HCT116 (cell line): ENCODE measurements at places on chromosomes 5 and 9.

GRCh38 chr9:117535434-117535833 lies 120.6 kb upstream of the ASTN2 start:
- no peak for DNase-seq

DNA sequence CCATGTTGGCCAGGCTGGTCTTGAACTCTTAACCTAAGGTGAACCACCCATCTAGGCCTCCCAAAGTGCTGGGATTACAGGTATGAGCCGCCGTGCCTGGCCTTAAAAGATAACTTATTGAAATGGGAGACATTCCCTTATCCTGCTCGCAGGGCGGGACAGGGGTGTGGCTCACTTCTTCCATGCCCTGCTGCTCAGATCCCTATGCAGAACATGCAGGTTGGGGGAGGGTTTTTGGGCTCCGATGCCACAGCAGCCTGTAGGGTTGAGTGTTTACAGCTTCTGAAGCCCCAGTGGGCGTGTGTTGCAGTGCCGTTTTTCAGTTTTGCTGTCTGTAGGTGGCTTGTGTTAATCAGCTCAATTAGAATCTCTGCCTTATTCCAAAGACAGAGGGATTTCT lies 108.0 kb upstream of the BRINP1 start:
- no peak for DNase-seq

DNA sequence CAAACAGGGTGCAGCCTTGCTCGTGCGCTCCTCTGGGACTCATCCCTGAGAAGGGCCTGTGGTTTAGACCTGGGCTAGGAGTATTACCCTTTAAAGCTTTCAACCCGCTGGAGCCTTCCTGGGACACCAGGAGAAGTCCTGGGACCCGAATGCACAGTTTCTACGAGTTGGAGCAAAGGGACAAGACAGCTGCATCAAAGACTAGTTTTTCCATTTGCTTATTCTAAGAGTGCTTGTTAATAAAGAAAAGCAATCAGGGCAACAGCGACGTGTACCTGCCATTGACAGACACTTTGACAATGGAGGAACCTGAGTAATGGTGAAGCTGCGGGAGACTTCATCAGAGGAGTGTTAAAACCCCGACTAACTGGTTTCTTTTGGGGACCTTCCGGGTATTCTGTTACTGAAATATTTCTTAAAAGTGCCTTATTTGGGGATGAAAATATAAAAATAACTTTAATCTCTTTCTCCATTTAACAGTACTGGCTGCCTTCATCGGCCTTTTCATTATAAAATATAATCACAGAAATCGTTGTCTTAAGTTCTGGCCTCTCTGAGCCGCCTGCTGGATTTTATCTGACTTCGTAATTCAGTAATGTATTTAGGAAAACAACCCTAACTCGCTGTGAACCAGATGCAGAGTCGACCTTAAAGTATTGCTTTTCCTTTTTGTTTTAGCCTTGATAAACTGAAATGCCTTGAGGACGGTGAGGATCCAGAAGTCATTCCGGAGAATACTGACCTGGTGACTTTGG lies 732 bp downstream of the SNAPC3 start:
- DNase-seq: no peak

- peak; percentile 26 for DNase-seq
Measured at GRCh38 chr5:108481355-108481931, 99.5 kb upstream of the FBXL17 start.

GRCh38 chr5:63697811-63698210 lies 264.4 kb downstream of the HTR1A start:
- DNase-seq: no peak

DNA sequence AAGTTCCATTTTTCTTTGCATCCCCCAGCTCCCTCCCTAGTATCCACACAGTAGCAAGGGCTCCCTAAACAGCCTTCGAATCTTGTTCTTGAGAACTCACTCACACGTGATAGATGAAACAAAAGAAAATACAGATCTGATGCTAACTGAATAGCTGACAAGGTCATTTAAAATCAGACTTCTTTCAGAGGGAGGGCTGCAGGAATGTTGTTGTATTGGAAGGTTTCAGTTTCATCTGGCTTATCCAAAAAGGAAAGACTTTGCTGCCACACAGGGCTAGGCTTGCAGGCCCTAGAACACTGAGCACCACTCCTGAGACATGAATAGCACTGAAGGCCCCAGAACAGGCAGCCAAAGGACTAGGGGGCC lies 3.2 kb downstream of the CD180 start:
- DNase-seq: no peak

GRCh38 chr5:121378559-121379359 lies 472.9 kb upstream of the FTMT start:
- DNase-seq: no peak

DNA sequence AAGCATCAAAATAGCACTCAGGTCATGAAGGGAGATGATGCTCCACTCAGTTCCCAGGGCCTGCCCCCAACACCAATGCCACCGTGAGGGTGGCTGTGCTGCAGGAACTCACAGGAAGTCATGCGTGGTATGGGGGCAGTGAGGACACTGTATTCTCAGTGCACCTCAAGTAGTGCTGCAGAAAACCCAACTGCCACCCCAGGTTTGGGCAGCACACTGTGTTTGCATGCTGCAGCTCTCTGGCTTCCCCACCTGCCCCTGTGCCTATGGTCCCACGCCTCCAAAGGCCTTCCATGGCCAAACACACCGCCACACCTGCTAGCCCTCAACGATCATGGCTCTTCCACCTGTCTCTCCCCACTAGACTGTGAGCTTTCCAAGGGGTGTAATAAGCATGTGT lies 14.3 kb downstream of the LHFPL2 start:
- no peak for DNase-seq

DNA sequence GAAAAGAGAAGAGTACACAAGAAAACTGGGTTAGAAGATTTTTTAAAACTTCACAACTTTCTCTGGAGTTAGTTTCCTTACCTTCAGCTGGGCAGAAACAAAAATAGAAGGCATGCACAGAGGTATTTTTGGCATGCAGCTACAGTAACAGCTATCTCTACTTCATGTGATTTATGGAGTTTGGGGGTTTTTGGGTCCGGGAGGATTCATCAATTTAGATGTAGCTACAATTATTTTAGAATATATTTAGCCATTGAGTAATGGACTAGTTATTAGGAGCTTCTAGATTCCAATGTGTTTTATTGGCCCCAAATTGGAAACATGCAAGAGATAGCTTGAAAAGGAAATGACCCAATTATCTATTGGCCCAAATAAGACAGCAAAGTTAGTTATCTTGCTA lies 91.6 kb upstream of the TNFAIP8 start:
- DNase-seq: no peak

GRCh38 chr9:107699231-107699630 lies 209.7 kb upstream of the KLF4 start:
- DNase-seq: no peak

DNA sequence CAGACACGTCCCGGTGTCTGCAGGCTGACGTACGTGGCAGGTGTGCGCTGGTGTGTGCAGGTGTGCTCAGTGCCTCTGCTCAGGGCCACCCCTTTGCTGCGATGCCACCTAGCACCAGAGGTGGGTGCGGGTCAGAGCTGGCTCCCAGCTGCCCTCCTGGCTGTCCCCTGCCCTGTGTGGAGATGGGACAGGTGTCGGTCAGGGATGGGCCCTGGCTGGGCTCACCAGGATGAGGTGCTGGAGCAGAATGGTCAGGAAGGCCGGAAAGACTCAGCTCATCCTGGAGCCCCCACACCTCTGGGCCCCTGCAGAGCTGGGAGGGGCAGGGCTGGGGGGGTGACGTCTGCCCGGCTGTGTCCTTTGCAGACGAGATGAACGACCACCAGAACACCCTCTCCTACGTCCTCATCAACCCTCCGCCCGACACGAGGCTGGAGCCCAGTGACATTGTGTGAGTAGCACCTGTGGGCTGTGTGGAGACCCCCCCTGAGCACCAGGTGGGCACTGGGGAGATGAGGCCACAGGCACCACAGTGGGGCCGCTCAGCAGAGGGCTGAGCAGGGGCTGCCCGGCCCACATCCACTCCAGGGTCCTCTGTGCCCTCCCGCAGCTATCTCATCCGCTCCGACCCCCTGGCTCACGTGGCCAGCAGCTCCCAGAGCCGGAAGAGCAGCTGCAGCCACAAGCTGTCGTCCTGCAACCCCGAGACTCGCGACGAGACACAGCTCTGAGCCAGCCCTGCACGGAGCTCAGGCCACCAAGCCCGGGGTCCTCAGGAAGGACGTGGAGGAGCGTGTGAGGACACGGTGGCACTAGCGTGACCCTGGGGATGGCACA lies 89.7 kb downstream of the KCNT1 start:
- DNase-seq: no peak

DNA sequence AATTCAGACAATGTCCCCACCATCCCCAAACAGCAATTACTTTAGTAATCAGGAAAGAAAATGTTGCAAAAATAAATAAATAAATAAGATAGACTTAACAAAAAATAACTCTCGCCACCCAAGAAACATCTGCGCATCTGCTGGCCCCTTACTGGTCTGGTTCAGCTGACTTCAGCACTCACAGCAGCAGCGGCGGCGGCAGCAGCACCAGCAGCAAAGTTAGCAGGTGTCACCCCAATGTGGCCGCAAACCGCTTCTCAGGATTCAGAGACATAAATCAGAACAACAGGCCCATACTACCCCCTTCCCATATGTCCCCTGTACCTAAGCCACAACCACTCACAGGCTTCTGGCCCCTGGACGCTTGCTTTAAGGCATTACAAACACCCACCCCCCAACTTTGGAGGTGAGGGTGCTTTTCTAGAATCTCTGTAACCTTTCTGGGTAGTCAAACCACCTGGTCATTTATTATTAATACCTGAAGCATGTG lies 593.0 kb downstream of the BNC2 start:
- no peak for DNase-seq

GRCh38 chr5:76162335-76162734 lies 79.2 kb downstream of the SV2C start:
- DNase-seq: no peak

DNA sequence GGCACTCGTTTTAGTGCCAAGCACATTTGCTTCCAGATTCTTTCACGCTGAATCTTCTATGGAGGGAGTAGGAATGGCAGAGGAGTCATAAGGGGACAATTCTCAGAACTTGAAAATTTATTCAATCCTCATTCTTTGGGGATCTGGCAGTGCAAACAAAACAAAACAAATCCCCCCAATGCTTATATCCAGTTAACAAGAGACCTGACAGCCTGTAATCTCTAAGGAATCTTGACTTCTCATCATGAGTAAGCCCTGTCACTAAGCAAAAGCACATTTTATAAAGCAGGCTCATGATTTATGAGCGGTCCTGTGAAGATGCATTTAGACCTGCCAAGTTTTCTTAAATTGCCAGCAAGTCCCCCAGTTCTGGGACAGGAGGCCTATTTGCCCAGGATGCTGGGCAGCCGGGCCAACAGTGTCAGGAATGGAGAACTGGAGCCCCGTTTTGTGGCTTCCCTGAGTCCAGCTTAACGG lies 513.9 kb downstream of the CTNND2 start:
- DNase-seq: no peak

DNA sequence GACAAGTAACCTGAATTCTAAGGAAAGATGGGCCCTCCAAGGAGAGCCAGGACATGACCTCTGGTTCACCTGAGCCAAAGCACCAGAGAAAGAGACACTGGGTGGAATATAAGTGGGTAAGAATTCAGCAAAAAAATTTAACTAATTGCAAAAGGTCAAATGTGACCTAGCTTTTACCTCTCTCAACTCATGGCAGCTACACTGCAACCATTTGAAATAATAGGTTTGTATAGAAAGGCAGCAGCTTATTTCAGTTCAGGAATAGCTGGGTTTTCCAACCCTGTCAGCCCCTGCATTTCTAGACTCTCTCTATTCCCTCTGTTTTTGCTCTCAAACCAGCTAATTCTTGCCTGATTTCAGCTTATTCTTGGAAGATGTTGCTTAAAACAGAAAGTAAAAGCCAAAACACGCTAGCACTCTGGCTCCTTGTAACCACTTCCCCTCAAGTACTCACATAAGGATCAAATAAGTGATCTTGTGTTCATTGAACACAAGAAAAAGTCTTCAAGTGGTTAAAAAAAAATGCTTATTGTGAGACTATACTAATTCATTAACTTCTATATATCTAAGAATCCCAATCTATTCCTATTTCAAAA lies 101.1 kb upstream of the NR4A3 start:
- no peak for DNase-seq

DNA sequence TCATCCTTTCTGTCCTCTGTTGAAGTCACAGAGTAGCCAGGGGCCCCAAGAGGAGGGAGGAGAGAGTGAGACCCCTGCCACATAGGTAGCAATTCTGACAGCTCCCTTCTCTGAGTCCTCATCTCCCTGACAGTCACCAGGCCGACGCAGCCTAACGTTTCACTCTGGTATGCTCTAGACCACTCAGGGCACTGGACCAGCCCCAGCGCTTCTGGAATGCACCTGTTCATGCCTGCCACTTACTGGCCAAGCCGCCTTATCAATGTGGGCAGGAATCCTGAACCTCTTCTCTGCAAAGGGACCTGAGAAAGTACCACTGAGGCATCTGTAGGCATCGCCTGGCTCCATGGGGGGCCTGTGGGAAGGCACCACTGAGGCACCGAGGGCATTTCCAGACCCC lies 50.2 kb downstream of the SECISBP2 start:
- no peak for DNase-seq

DNA sequence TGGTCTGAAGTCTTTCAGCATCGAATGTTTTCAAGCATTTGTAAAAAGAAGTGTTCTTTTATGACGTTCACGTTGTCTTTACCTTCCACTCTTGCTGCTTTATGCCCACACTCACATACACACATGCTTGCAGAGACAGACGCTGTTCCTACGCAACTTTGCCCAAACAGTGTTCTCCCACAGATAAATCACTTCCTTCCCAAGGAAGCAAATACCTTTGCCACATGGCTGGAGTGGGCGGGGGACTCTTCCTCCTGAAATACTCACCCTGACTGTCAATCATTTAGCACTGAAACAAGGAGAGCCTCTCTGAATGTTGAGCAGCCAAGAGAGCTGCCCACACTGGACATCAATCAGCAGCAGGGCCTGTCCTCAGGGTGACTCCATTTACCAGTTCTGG lies 22.4 kb upstream of the ASTN2 start:
- DNase-seq: no peak

GRCh38 chr9:6600006-6600405 lies 45.5 kb downstream of the GLDC start:
- no peak for DNase-seq
